Heart left ventricle (tissue), 16 donors: ENCODE measurements at places on chromosomes 16 and 17. TPM values are rescaled to one million over a fixed set of nuclear protein-coding genes. Genes with fewer than 3 reads are reported as not detected.
A peak's percentile ranks its signal among the peaks of the same experiment; 100 is the strongest.

DNA sequence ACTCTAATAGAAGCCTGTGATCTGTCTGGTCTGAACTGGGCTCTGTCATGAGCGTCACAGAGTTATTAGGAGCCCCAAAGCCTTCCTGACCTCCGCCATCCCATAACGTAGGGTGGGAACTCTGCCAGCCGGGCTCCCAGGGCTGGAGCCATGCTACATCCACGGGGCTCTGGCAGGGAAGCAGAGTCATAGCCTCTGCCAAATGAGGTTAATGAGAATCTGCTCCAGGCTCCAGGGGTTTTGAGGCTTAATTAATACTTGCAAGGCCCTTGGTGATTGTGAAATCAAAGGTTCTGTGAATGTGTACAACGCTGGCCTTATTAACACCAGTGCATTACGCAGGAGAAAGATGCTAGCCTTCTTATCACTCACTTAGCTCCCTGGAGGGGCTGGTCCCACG, 42.4 kb upstream of the ZFP90 start:
- no peaks in the 10 kb centered on the region for H3K27me3 ChIP-seq
- no peak overlapping the region for H3K27ac ChIP-seq
- no peaks in the 10 kb centered on the region for H3K4me1 ChIP-seq
- H3K36me3 ChIP-seq: no peaks in the 10 kb centered on the region
- no peak overlapping the region for H3K4me3 ChIP-seq

DNA sequence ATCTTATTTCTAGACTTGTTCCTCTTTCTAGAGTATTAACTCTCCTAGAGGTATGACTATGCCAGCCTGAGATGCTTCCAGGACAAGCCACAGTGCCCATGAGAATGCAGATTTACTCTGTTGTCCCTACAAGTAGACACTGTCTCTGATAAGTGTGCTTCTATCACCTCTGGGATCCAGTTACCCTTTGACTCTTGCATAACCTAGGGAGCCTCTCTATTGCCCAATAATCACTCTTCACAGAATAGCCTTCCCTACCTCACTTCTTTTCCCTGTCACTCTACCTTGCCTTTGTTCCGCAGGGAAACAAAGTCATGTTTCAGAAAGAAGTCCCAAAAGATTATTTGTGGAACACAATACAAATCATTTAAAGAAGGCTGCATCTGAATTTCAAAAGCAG, 1.6 kb upstream of the KRT34 start:
- H3K4me3 ChIP-seq: no peak overlapping the region
- no peaks in the 10 kb centered on the region for H3K36me3 ChIP-seq
- no peaks in the 10 kb centered on the region for H3K4me1 ChIP-seq
- no peak for DNase-seq
- no peaks in the 10 kb centered on the region for H3K27me3 ChIP-seq
- H3K27ac ChIP-seq: no peak overlapping the region

Gene SLC5A11
- total RNA-seq: 0.75 TPM

DNA sequence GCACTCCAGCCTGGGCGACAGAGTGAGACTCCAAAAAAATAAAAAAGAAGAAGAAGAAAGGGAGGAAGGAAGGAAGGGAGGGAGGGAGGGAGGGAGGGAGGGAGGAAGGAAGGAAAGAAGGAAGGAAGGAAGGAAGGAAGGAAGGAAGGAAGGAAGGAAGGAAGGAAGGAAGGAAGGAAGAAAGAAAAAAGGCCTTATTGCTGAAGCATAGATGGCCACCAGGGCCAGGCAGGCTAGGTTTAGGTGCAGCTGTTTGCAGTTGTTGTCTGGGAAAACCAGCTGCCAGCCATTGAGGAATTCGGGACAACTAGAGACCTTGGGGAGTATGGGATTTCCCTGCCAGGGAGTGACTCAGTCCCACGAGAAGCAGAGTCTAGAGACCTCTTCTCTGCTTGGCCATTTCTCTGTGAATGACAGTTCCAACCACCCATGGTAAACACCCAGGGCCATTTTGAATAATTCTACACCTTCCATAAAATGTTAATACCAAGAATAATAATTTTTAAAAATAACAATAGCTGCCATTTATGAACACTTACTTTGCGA, 31.0 kb downstream of the SCNN1B start:
- H3K4me1 ChIP-seq: no peaks in the 10 kb centered on the region
- H3K27me3 ChIP-seq: no peaks in the 10 kb centered on the region
- DNase-seq: no peak

GRCh38 chr17:1997289-1997926, 27.7 kb downstream of the RTN4RL1 start:
- H3K27me3 ChIP-seq: no peaks in the 10 kb centered on the region
- DNase-seq: no peak
- H3K27ac ChIP-seq: no peak overlapping the region
- H3K4me3 ChIP-seq: no peak overlapping the region

Gene IGF2BP1
- total RNA-seq: not detected

- no peaks in the 10 kb centered on the region for H3K4me1 ChIP-seq
- no peaks in the 10 kb centered on the region for H3K27me3 ChIP-seq
- DNase-seq: no peak
- H3K4me3 ChIP-seq: no peak overlapping the region
- no peak overlapping the region for H3K27ac ChIP-seq
These were observed 41.6 kb downstream of the MEOX1 start for GRCh38 chr17:43620147-43620546.

- peaks cover 41% of the 10 kb centered on the region for H3K36me3 ChIP-seq
- no peaks in the 10 kb centered on the region for H3K4me1 ChIP-seq
- no peak for DNase-seq
- no peak overlapping the region for H3K27ac ChIP-seq
These were observed 11.3 kb downstream of the USB1 start for GRCh38 chr16:58012481-58012880.

Gene TTLL6
- total RNA-seq: not detected

- H3K27ac ChIP-seq: no peak overlapping the region
- H3K36me3 ChIP-seq: no peaks in the 10 kb centered on the region
- no peaks in the 10 kb centered on the region for H3K4me1 ChIP-seq
- H3K4me3 ChIP-seq: no peak overlapping the region
These were observed 445.4 kb upstream of the GOT2 start for GRCh38 chr16:59179446-59180082.

- H3K4me3 ChIP-seq: no peak overlapping the region
- no peak for DNase-seq
- H3K27me3 ChIP-seq: no peaks in the 10 kb centered on the region
- no peak overlapping the region for H3K27ac ChIP-seq
These were observed 124.0 kb downstream of the SEC14L1 start for GRCh38 chr17:77264617-77265230.

DNA sequence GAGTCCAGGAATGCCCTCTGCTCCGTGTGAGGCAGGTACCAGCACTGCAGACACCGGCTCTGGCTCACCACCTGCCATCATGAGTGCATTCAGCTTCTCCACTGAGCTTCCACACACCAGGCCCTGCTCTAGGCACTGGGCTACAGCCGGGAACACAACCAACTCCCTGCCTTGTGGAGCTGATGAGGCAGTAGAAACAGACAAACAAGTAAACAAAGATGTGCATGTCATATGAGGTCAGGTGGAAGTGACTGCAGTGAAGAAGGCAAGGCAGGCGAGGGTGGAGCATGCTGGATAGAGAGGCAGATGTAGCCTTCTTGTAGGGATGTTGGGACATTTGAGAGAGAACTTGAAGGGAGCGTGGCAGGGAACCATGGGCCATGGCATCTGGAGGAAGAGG, 5.0 kb downstream of the NLRC5 start:
- H3K27me3 ChIP-seq: no peaks in the 10 kb centered on the region
- H3K4me3 ChIP-seq: no peak overlapping the region
- H3K36me3 ChIP-seq: peaks cover 46% of the 10 kb centered on the region
- DNase-seq: no peak
- no peak overlapping the region for H3K27ac ChIP-seq

DNA sequence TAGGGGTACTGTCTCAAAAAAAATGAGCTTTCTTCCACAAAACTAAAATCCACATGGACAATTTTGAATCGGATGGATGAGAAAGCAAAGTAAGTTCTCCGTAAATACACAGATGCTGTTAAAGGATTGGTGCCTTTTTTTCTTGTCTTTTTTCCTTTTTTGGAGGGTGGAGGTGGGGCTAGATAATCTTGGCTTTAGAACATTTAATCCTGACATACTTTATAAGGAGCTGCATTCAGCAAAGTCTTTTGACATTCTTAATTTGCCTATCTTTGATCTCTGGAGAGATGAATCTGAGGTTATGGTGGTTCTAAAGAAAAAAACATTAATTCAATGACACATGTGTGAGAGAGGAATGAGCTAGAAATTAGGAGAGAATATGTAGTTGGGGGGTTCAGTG, 312.3 kb upstream of the KCNJ16 start:
- H3K27me3 ChIP-seq: no peaks in the 10 kb centered on the region
- H3K27ac ChIP-seq: no peak overlapping the region
- no peak for DNase-seq
- H3K36me3 ChIP-seq: no peaks in the 10 kb centered on the region

- no peak overlapping the region for H3K4me3 ChIP-seq
- H3K4me1 ChIP-seq: no peaks in the 10 kb centered on the region
- no peaks in the 10 kb centered on the region for H3K27me3 ChIP-seq
- DNase-seq: no peak
- no peak overlapping the region for H3K27ac ChIP-seq
- H3K36me3 ChIP-seq: no peaks in the 10 kb centered on the region
These were observed 57.8 kb upstream of the CDYL2 start for GRCh38 chr16:80862160-80862705.

DNA sequence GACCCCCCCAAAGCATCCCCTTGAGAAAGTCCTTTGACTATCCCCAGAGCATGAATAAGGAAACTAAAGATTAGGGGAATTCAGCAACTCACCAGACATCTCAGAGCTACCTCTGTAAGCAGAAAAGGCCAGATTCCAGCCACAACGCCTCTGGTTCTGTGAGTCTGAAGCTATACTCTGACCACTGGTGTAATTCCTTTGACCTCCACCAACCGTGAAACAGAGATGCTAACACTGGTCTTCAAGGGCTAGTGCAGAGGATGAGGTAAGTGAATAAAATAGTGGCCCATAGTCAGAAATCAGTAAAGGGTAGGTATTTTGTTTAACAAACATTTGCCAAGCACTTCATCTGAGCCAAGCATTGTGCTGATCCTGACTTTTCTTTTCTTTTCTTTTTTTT, 353.4 kb downstream of the NPIPA8 start:
- H3K27me3 ChIP-seq: no peaks in the 10 kb centered on the region
- no peaks in the 10 kb centered on the region for H3K36me3 ChIP-seq
- H3K27ac ChIP-seq: no peak overlapping the region
- H3K4me1 ChIP-seq: no peaks in the 10 kb centered on the region
- DNase-seq: no peak

Gene PGP
- 24.7 TPM for total RNA-seq

GRCh38 chr16:50642349-50642748, 38.8 kb downstream of the SNX20 start:
- no peak overlapping the region for H3K27ac ChIP-seq
- no peak overlapping the region for H3K4me3 ChIP-seq
- no peak for DNase-seq
- no peaks in the 10 kb centered on the region for H3K36me3 ChIP-seq

GRCh38 chr17:1999557-2000251, 25.4 kb downstream of the RTN4RL1 start:
- peaks cover 15% of the 10 kb centered on the region for H3K4me1 ChIP-seq
- no peaks in the 10 kb centered on the region for H3K36me3 ChIP-seq
- no peak overlapping the region for H3K4me3 ChIP-seq
- peak; percentile 73 for DNase-seq
- peak overlapping the region; percentile 80 for H3K27ac ChIP-seq
- no peaks in the 10 kb centered on the region for H3K27me3 ChIP-seq

DNA sequence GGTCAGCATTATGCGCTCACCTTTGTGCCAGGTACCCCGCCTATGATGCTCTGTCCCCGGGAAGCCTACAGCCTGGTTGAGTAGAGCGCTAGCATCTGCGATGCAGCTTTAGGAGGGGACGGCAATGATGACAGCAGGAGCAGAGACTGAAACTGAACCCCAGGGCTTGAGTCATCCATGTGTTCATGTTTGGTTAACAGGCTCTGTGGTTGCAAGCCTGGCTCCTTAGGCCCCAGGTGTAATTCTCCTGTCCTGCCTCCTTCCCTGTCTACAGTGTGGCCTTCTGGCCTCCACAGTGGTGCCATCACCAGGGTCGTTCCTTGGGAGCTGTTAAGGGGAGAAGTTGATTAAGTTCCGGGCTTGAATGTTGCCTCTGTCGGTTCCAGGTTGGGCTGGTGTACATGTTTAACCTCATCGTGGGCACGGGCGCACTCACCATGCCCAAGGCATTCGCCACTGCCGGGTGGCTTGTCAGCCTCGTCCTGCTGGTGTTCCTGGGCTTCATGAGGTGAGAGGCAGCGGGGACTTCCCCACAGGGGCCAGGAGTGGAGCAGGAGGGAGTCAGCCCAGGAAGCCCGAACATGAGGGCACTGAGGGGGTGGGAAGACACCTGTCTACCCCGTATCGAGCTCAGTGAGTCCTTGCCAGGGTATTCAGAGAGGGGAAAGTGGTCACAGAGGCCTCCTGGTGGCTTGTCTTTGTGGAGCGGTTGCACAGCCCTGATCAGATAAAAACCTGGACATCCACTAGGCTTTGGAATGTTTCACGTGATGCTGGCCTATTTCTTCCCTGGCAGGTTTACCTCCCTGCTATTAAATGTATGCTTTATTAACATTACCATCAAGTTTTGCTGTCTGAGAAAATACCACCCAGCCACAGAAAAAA, 9.2 kb upstream of the NAT9 start:
- no peaks in the 10 kb centered on the region for H3K36me3 ChIP-seq
- no peaks in the 10 kb centered on the region for H3K27me3 ChIP-seq
- no peak overlapping the region for H3K27ac ChIP-seq
- no peak overlapping the region for H3K4me3 ChIP-seq
- H3K4me1 ChIP-seq: no peaks in the 10 kb centered on the region

DNA sequence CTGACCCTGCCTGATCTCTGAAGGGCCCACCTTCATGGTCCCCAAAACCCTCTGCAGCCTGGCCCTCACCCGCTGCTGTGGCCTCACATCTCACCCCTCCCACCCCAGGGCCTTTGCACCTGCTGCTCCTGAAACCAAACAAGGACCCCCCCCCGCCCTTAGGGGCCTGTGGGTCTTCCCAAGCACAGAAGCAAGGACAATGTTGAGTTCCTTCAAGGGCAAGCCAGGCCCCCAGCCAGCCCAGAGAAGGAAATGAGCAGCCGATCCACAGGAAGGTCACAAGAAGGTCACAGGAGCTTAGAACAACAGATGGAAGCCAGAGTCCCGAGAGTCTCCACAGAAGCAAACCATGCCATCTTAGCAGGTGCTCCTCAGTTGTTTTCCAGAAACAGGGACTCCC, 493 bp upstream of the PDE6G start:
- H3K36me3 ChIP-seq: no peaks in the 10 kb centered on the region
- H3K4me3 ChIP-seq: no peak overlapping the region
- no peak for DNase-seq
- peaks cover 4% of the 10 kb centered on the region for H3K4me1 ChIP-seq

DNA sequence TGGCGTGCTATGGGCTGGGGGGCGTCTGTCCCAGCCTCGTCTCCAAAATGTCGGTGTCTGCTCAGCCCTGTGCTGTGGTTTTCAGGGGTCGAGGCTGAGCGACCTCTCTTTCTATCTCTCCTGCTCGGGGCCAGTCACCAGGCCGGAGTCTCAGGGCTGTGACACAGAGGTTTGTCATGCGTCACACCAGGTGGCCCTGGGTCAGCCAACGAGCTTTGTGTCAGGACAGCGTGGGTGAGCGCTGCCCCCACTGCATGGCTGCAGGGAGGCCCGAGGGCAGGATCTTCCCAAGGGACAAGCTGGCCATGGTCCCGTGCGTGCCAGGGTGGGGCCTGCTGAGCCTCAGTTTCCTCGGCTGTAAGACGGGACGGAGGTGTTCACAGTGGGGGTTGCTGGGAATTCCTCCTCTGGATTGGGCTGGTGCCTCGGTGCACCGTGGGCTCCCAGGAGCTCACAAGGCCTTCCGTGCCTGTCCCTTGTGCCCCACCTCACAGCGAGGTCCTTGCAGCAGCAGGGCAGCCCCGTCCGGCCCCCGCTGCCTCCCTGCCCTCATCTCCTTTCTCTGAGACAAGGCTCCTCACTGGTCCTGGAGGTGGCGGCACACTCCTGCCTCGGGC, 50.5 kb downstream of the CBFA2T3 start:
- peaks cover 50% of the 10 kb centered on the region for H3K4me1 ChIP-seq
- H3K4me3 ChIP-seq: no peak overlapping the region
- H3K27ac ChIP-seq: no peak overlapping the region
- H3K27me3 ChIP-seq: no peaks in the 10 kb centered on the region
- DNase-seq: no peak
